ENCODE measurements at places on chromosomes 16 and 17.

GRCh38 chr16:26598998-26599784, 467.5 kb upstream of the C16orf82 start:
- no peak for DNase-seq

DNA sequence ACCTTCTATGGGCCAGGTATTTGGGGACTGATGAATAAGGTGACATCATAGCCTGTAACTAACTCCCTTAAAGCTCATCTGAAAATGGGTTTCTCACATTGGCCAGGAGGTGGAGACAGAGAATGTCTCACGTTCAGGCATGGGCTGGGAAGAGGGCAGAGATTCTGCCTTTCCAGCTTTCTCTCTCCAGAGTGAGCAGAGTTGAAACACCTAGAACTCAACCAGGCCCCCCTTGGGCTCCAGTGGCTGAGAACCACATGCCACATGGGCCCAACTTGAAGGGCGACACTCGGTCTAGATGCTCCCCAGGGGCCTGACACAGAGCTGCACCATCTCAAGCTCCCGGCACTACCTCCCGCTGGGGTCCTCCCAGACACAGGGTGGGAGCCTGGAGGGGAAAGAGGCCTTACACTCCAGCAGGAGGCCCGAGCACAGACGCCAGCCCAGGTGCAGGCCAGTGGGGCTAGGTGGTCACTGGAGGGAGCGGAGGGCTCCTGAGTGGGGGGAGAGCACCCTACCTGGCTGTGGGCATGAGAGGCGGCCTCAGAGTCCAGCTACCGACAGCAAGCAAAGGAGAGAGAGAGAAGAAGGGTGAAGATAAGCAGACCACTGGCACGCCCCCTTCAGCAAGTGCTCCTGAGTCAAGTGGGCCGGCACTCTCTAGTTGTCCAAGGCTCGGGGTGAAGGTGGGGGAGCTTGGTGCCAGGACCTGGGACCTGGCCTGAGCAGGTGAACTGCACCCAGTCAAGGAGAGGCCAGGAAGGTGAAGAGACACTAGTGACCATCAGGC, 55.9 kb downstream of the MYO18A start:
- DNase-seq, result no peak

GRCh38 chr16:66391726-66392670, 25.5 kb downstream of the CDH5 start:
- no peak for DNase-seq

GRCh38 chr16:86653285-86654006, 75.1 kb downstream of the FOXL1 start:
- no peak for DNase-seq

DNA sequence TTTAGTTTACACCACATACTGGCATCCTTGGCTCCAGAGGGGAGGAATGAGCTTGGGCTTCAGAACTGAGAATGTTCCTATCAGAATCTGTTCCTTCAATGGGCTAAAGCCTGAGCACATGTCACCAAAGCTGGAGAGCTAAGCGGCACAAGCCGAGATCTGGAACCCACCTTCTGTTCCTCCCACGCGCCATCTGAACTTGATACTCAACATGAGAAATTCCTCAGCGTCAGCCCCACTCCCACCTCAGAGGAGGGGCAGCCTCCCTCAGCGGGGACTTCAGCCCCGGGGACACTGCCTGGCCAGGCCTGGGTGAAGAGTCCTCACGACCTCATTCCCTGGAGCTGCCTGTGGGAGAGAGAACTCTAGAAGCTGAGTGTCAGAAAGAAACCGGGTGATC, 22.8 kb upstream of the SLC47A1 start:
- DNase-seq, result no peak

GRCh38 chr17:59643159-59644140, 23.8 kb downstream of the CLTC start:
- peak; percentile 59 for DNase-seq

DNA sequence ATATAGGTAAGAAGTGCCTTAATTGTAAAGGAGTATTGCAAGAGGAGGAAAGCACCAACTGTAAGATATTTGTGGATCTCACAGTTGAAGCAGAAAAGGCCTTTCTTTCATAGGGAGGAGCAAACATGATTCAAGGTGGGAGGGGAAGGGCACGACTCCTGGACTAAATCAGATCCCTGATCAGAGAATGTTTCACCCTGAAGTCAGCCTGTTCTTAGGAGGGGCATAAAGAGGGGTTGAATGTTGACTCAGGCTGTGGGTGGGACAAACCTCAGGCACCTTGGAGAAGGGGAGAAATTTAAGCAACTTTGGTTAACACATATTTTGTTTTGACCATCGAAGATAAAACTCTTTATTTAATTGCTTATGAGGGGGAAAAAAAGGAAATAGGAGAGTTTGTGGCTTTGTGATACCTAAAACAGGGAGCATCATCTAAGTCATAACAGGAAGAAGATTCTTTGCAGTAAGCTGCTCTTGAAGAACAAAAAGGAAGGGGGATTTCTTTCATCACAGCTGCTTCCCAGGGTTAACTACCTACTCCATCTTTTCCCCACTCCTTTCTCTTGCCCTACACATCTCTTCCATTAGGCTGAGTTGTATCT, 158.6 kb upstream of the ZNF267 start:
- DNase-seq, result no peak

- DNase-seq, result no peak
Observed at GRCh38 chr16:72927199-72928089, 120.5 kb downstream of the ZFHX3 start.

- DNase-seq, result no peak
Observed at GRCh38 chr17:74711058-74711824, 1.5 kb downstream of the CD300LF start.

DNA sequence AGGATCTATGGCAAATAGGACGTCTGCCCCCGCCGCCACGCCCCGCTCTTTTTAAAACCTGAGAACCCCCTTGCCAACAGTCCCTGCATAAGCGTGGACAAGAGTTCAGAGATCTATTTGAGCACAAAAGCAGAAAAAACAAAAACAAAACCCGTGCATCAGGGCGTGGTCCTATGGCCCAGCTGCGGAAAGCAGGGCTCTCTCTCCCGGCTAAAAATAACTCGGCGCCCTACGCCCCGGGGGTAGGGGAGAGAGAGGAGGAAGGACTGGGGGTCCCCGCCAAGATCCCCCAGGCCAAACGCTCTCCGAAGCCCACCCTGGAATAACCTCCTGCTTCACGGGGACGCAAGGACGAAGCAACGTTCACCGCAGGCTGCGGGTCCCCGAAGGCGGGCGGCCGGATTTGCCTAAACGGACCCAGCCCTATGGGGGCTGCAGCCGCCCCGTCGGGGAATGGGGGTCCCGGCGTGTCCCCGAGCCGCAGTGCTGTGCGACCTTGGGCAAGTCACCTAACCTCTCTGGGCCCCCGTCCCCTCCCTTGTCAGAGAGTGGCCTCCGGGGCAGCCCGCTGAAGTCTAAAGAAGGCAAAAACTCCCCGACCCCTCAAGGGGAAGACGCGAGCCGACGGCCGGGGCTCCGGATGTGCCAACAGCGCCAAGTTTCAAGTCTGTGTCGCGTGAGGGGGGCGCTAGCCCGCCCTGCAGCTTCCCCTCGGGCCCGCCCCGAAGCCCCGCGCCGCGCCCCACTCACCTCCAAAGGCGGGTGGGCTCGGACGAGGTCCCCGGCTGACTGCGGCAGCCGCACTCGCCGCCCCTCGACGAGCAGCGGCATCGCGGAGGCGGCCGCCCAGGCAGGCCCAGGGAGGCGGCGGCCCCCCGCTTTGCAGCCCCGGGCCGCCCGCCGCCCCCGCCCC, 477 bp downstream of the NTAN1 start:
- DNase-seq, result no peak

DNA sequence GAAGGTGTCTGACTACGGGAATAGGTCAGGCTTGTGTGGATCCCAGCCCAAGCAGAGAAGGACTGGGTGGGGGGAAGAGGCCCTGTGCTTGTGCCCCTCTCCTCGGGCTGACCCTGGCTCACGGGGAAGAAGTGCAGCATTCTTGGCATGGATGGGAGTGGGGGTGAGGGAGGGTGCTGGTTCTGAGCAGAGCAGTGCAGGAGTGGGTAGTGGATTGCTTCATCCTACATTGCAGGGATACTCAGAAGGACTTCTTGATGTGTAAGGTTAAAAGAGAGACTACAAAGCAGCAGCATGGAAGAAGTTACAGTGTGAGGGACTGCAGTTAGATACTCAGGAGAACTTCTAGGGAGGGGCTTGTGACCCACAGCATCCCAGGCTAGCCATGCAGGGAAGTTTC, 2.1 kb downstream of the ARHGAP23 start:
- DNase-seq, result no peak

GRCh38 chr17:83053021-83053681, 26.3 kb upstream of the METRNL start:
- DNase-seq, result no peak

DNA sequence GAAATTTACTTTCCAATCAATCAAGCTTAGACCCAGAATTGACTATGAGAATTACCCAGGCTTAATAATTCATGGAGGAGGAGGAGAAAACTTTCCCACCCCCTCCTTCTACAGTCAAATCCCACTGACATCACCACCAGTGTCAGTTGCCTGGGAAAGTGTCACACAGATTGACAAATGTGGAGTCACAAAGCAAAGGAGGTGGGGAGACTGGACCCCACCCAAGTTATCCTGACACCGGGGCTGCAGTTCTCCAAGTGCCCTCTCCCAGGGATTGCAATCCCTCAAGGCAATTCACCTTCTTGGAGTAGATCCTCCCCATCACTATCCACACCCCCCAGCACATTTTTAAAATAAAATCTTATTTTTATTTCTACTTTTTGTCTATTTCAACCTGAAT, 100.2 kb upstream of the CDH11 start:
- no peak for DNase-seq

- DNase-seq, result no peak
Observed at GRCh38 chr16:89133457-89134127, 38.0 kb upstream of the CDH15 start.

DNA sequence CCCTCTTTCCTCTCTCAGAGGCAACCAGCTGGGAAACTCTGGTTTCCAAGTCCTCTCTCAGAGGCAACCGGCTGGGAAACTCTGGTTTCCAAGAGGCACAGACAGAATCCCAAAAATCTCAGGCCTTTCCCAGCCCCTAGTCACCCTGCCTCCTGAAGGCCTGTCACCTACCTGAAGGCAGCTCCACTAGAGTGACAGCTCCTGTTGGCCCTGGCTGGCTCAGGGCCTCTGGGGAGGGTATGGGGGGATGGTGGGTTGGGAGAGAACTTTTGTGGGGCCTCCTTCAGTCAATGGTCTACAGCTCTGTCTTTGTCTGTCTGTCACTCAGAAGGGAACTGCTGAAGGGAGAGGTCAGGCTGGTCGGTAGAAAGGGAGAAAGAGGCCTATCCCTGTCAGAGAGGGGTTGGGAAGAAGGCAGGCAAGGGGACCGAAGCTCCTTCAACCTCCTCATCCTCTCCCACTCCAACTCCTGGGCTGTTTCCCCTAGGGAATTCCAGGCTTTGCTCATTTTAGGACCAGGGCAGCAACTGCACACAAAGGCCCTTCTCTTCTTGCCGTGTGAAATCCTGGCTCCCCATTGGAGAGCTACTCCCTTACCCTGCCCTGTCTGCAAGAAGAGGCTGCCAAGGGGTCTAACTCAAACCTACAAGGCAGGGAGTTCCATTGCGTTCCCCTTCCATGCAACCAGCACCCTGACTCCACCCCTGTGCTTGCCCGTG, 23.6 kb downstream of the COPZ2 start:
- no peak for DNase-seq

DNA sequence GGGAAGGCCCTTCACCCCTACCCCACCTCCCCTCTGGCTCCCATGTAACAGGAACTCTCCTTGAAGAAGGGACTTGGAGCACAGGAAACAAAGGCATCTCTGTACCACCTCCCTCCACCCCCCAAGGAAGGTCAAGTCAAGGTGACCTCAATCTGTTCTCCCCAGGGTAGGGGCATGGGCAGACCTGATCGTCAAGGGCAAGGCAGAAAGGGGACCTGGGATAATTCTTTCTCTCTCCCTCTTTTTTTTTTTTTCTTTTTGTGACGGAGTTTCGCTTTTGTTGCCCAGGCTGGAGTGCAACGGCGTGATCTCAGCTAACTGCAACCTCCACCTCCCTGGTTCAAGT, 4.3 kb upstream of the STAT5A start:
- DNase-seq, result no peak

GRCh38 chr17:10155371-10156076, 42.9 kb downstream of the GAS7 start:
- DNase-seq, result no peak

DNA sequence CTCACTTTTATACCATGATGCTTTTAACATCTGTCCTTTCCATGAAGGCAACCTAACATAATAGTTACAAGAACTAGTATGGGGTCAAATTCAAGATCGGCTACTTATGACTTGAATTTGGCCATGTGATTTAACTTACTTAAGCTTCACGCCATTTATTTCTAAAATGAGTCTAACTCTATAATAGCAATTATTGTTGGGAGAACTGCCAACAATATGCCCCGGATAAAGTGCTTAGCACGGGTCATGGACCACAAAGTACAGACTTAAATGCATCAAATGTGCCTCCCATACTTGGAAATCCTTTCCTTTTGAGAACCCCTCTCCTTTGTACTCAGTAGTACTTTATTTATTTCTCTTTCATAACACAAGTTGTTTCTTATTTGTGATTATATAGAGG, 1603.6 kb upstream of the GOT2 start:
- DNase-seq, result no peak

DNA sequence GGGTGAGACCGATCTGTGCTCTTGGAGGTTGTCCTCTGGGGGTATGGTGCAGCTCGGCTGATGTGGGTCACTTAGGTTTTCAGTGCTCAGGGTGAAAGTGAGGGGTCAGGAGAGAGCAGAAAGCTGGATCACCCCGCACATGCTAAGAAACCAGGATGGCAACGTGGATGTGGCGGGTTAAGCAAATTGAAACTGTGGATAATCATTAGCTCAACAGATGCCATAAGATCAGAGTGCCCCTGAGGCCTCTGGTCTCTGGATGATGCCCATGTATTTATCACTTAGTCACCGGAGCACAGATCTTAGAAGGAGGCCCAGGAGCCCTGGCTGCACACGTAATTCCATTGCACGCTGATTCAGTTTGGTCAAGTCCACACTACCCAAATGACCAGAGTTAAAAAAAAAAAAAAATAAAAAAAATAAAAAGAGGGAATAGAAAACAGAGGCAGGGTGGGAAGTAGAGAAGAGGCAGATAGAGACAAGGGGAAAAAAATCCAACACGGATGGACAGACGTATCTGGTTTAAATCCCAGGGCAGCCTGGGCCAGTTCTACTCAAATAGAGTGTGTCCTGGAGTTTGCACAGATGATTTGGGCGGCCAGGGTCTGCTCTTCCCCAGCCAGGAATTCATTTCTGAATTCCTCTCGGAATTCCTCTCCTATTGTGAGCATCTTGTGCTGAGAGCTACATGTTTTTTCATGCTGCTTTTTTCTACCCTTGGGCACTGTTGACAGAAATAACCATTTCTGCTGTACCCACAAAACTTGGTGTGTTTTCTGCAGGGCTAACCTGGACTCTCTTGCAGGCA, 378.3 kb downstream of the CPPED1 start:
- peak; percentile 39 for DNase-seq

GRCh38 chr17:31114956-31115555, 20.3 kb downstream of the NF1 start:
- DNase-seq, result no peak

- no peak for DNase-seq
Observed at GRCh38 chr17:56983366-56983765, 5.4 kb downstream of the SCPEP1 start.

GRCh38 chr17:33290253-33290652, 2.8 kb downstream of the ASIC2 start:
- no peak for DNase-seq

GRCh38 chr16:85901110-85901509, 2.1 kb downstream of the IRF8 start:
- DNase-seq, result no peak

GRCh38 chr17:27977751-27978688, 64.5 kb upstream of the NLK start:
- no peak for DNase-seq

- DNase-seq, result no peak
Observed at GRCh38 chr16:86048221-86048620, 149.3 kb downstream of the IRF8 start.

GRCh38 chr17:71071837-71072236, 902.5 kb downstream of the KCNJ2 start:
- DNase-seq, result peak; percentile 40

Data from epithelial cell of proximal tubule (primary cell).